Lung (tissue), 17 donors: ENCODE measurements at places on chromosomes 7 and 10. TPM values are rescaled to one million over a fixed set of nuclear protein-coding genes. Genes with fewer than 3 reads are reported as not detected.

The ZNF212 gene
- total RNA-seq, result 10.0 TPM

DNA sequence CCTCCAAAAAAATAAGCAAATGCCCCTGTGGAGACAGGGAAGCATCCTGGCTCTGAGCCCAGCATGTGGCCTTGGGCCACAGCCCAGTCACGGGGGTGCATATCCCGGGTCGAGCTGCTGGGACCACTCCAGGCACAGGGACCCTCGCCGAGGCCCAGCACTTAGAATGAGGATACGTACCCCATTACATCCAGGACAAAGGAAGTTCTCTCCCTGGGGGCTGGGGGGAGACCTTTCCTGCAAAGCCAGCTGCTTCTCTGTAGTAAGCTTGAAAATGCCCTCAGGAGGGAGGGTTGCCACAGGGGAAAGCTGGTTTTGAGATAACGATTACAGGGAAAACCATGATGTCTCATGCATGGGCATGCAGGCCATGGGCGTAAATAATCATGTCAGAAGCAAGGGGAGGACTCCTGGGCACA, 75.5 kb downstream of the HIPK2 start:
- H3K4me3 ChIP-seq, result no peak overlapping the region
- H3K27ac ChIP-seq, result peak overlapping the region; percentile 53
- H3K4me1 ChIP-seq, result peaks cover 20% of the 10 kb centered on the region
- H3K36me3 ChIP-seq, result peaks cover 8% of the 10 kb centered on the region
- no peaks in the 10 kb centered on the region for H3K27me3 ChIP-seq

DNA sequence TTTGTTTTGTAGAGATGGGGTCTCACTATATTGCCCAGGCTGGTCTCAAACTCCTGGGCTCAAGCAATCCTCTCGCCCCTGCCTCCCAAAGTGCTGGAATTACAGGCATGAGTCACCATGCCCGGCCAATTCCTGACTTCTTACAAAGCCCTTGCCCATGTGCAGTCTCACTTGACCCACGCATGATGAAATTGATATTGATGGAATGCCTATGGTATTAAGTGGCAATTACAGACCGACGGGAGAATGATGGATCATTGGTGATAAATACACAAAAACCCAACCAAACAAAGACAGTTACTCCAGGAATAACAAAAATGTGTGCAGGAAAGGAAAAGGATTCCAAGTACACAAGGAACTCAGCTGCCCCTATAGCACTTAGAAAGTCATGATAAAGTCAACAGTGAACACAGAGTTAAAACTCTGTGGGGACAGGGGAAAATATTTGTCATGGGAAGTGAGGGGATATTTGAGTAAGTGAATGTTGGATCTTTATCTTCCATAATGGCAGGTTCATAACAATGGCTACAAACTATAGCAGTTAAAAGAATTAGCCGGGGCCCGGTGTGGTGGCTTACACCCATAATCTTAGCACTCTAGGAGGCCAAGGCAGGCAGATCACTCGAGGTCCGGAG, 21.6 kb downstream of the HIP1 start:
- no peaks in the 10 kb centered on the region for H3K27me3 ChIP-seq
- peaks cover 14% of the 10 kb centered on the region for H3K4me1 ChIP-seq
- H3K27ac ChIP-seq, result no peak overlapping the region
- no peak overlapping the region for H3K4me3 ChIP-seq

DNA sequence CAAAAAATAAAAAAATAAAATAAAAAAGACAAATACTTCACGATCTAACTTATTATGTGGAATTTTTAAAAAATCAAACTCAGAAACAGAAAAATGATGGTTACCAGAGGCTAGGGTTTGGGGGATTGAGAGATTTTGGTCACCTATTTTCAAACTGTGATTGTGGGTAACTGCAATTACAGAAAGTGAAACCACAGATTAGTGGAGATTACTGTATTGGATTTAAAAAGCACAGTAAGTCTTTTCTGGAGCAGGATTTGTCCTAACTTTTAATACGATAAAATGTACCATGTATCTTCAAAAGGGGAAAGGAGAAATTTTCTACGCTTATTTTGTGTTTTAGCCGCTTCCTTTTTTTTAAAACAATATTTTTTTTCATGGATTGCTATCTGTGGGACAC, 1204.9 kb upstream of the LRRTM3 start:
- H3K27ac ChIP-seq, result no peak overlapping the region
- H3K4me1 ChIP-seq, result no peaks in the 10 kb centered on the region
- no peaks in the 10 kb centered on the region for H3K36me3 ChIP-seq

DNA sequence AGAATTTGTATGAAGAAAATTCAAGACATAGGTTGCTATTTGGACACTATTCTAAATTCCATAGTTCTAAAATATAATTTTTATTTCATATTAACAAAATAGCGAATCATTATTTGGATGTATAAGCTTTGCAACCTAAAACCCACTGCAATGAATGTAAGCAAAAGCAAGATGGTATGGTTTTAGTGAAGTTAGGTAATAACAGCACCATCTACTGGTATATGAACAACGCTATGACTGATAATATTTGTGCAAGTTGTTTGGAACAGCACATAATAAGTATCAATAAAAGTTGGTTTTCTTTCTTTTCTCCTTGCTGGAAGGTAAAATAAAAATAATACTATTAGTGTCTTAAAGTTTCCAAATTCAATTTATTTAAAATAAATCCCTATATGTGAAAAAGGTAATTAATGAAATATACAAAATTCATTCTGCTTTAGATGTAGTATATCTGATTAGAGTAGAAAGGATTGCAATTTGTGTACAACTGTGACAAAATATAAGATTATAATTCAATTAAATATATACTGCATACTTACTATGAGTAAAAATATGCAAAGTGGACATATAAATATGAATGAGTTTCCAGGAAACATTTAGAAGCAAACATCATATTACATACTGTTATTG, 79.0 kb upstream of the LSM8 start:
- H3K4me1 ChIP-seq, result no peaks in the 10 kb centered on the region
- peak; percentile 71 for DNase-seq
- H3K4me3 ChIP-seq, result no peak overlapping the region
- no peaks in the 10 kb centered on the region for H3K27me3 ChIP-seq
- H3K36me3 ChIP-seq, result no peaks in the 10 kb centered on the region

GRCh38 chr10:111103196-111103840, 26.5 kb downstream of the ADRA2A start:
- no peak overlapping the region for H3K4me3 ChIP-seq
- no peak overlapping the region for H3K27ac ChIP-seq
- H3K27me3 ChIP-seq, result peaks cover 3% of the 10 kb centered on the region
- no peaks in the 10 kb centered on the region for H3K4me1 ChIP-seq
- DNase-seq, result no peak
- no peaks in the 10 kb centered on the region for H3K36me3 ChIP-seq

The FGFBP3 gene
- 0.88 TPM for total RNA-seq

DNA sequence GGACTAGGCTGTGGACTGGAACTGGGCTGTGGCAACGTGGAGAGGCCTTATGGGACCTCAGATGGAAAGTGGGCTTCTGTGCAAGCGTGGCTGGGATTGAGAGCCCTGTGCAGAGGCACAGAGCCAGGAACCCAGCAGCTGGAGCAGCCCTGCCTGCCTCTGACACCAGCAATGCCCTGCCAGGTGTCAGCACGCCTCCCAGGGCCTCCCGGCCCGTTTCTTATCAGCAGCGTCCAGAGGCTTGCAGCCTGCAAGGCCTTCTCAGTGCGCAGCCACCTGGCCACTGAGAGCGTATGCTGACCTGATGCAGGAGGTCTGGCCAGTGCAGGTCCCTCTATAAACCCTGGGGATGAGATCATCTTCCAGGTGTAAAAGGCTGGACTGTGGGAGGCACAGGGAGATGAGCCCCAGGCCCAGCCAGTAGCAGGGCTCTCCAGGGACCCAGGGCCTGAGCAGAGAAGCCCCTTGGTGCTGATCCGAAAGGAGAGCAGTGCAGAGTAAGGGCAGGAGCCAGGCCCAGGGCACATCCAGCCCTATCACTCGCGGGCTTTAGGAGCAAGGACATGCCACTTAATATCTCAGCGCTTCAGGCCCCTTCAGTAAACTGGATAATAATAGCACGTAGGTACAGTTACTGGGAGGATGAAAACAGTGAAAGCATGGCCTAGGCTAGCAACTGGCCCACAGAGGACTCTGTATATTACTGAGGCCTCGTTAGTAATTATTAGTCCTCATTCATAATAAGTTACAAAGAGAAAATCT, 38.8 kb upstream of the ANTXRL start:
- H3K36me3 ChIP-seq, result no peaks in the 10 kb centered on the region
- H3K4me1 ChIP-seq, result peaks cover 6% of the 10 kb centered on the region
- H3K27me3 ChIP-seq, result no peaks in the 10 kb centered on the region
- no peak overlapping the region for H3K4me3 ChIP-seq
- no peak for DNase-seq

- H3K4me3 ChIP-seq, result no peak overlapping the region
- H3K4me1 ChIP-seq, result peaks cover 42% of the 10 kb centered on the region
- peak; percentile 96 for DNase-seq
- H3K27me3 ChIP-seq, result no peaks in the 10 kb centered on the region
- peak overlapping the region; percentile 75 for H3K27ac ChIP-seq
These were observed 33.3 kb downstream of the FOXK1 start for GRCh38 chr7:4715410-4715776.

DNA sequence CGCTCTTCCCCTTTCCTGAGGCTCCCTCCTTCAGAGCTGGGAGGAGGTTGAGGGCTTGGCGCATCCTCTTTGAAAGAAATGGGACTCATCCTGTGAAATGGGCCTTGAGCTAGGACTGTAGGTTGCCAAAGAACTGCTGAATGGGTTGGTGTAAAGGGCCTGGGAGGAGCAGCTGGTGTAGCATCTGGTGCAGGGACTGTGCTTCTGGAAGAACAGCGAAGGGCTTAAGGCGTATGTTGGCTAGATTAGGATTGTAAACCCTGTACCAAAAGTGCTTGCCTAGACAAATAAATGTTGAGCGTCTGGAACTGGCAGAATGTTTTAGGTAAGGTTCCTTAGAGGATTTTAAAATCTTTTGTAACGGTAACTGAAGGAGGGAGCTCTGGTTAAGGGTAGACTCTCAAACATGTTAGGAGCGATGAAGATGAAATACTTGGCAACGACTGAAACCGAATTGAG, 563 bp downstream of the STAM start:
- H3K27ac ChIP-seq, result peak overlapping the region; percentile 97
- H3K27me3 ChIP-seq, result no peaks in the 10 kb centered on the region
- peak overlapping the region; percentile 87 for H3K4me3 ChIP-seq

- H3K27me3 ChIP-seq, result no peaks in the 10 kb centered on the region
- DNase-seq, result no peak
- H3K4me3 ChIP-seq, result no peak overlapping the region
- H3K36me3 ChIP-seq, result no peaks in the 10 kb centered on the region
These were observed 540.0 kb downstream of the TCERG1L start for GRCh38 chr10:130771491-130771946.

GRCh38 chr10:43968076-43968475, 319.4 kb upstream of the ZNF32 start:
- no peak overlapping the region for H3K27ac ChIP-seq
- no peak for DNase-seq
- no peaks in the 10 kb centered on the region for H3K4me1 ChIP-seq
- H3K27me3 ChIP-seq, result no peaks in the 10 kb centered on the region
- no peak overlapping the region for H3K4me3 ChIP-seq

- H3K27me3 ChIP-seq, result no peaks in the 10 kb centered on the region
- H3K27ac ChIP-seq, result peak overlapping the region; percentile 86
- no peaks in the 10 kb centered on the region for H3K36me3 ChIP-seq
These were observed 206 bp downstream of the UPF2 start for GRCh38 chr10:12042409-12042796.

The TRPV6 gene
- 0.43 TPM for total RNA-seq

The INTS1 gene
- 31.2 TPM for total RNA-seq

- H3K4me1 ChIP-seq, result no peaks in the 10 kb centered on the region
- H3K27ac ChIP-seq, result no peak overlapping the region
These were observed 22.2 kb downstream of the MMS19 start for GRCh38 chr10:97475936-97476594.

- H3K4me1 ChIP-seq, result no peaks in the 10 kb centered on the region
- no peak for DNase-seq
- no peak overlapping the region for H3K27ac ChIP-seq
- H3K36me3 ChIP-seq, result peaks cover 6% of the 10 kb centered on the region
- H3K27me3 ChIP-seq, result no peaks in the 10 kb centered on the region
These were observed 10.1 kb upstream of the BAZ1B start for GRCh38 chr7:73532224-73532623.

The GHRHR gene
- total RNA-seq, result 0.77 TPM

The TMEM273 gene
- 22.7 TPM for total RNA-seq

The LIPN gene
- total RNA-seq, result 0.55 TPM

The MLXIPL gene
- total RNA-seq, result 1.3 TPM

The H2BK1 gene
- total RNA-seq, result not detected

The DGKI gene
- 0.52 TPM for total RNA-seq

The TACC2 gene
- total RNA-seq, result 309 TPM

GRCh38 chr7:30731581-30731980, 20.4 kb upstream of the INMT start:
- no peaks in the 10 kb centered on the region for H3K36me3 ChIP-seq
- no peak overlapping the region for H3K4me3 ChIP-seq

The TACR2 gene
- 0.83 TPM for total RNA-seq

The PPP1R9A gene
- total RNA-seq, result 25.1 TPM

The CALY gene
- not detected for total RNA-seq

DNA sequence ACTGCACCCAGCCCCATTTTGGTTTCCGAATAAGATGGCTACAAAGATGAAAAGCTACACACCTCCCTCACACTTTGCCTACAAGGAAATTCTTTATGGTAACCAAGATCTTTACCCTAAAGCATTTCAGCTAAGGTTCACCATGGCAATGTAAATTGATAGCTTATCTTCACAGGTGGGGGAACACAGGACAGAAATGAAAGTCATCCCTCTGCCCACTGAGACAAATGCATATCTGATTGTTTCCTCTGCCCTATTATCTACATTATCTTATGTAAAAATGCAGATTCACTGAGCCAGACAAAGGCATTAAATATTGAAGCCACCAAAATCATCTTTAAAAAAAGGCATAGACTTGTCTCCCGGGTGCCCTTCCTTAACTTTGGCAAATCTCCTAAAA, 3.2 kb upstream of the TMEM139 start:
- H3K27me3 ChIP-seq, result no peaks in the 10 kb centered on the region
- H3K27ac ChIP-seq, result no peak overlapping the region
- H3K36me3 ChIP-seq, result no peaks in the 10 kb centered on the region
- no peak for DNase-seq
- H3K4me3 ChIP-seq, result no peak overlapping the region
- H3K4me1 ChIP-seq, result peaks cover 7% of the 10 kb centered on the region

The SNX13 gene
- 104 TPM for total RNA-seq
